ENCODE measurements at places on chromosomes 11 and 22. TPM values are rescaled to one million over a fixed set of nuclear protein-coding genes. Genes with fewer than 3 reads are reported as not detected.

- H3K36me3 ChIP-seq, result no peaks in the 10 kb centered on the region
- no peak for DNase-seq
Measured at GRCh38 chr22:33167998-33168790, 110.0 kb upstream of the SYN3 start.

DNA sequence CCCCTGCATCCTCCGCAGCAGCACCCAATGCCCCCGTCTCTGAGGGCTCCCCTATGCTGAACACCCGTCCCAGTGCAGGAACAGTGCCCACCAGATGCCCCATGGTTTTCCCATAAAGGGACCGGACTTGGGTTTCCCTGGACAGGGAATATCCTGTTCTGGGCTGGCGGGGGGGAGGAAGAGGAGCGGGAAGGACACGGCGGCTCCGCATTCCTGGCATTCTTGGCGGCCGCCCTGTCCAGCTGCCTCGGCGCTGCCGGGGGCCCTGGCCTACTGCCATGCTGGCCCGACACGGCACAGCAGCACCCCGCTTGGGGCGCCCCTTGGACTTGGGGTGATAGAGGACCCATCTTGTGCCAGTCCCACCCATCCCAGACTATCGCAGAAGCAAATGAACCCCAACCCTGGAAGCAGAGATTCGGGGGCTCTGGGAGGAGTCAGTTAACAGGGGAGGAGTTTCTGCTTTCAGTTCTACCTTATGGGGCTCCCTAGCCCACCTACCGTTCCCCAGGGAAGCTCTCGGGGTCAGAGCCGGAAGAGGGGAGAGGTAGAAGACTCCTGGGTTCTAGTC is 23.7 kb upstream of the CBX7 start:
- H3K27ac ChIP-seq, result peak overlapping the region; percentile 72
- DNase-seq, result no peak
- peaks cover 28% of the 10 kb centered on the region for H3K4me1 ChIP-seq
- H3K36me3 ChIP-seq, result no peaks in the 10 kb centered on the region

GRCh38 chr11:98703779-98704556 is 316.8 kb upstream of the CNTN5 start:
- DNase-seq, result no peak
- no peak overlapping the region for H3K27ac ChIP-seq

DNA sequence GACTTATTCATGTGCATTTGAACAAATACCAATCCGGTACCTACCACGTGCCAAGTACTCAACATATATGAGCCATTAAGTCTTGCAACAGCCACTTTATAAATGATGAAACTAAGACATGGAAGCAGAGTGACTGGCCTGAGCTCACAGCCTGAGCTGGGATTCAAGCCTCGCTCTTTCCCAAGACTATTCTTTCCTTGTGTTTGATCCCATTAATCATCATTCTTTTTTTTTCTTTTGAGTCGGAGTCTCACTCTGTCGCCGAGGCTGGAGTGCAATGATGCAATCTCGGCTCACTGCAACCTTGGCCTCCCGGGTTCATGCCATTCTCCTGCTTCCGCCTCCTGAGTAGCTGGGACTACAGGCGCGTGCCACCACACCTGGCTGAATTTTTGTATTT is 119.3 kb downstream of the ABTB2 start:
- DNase-seq, result no peak
- H3K36me3 ChIP-seq, result no peaks in the 10 kb centered on the region

The OR52E6 gene
- total RNA-seq, result not detected

DNA sequence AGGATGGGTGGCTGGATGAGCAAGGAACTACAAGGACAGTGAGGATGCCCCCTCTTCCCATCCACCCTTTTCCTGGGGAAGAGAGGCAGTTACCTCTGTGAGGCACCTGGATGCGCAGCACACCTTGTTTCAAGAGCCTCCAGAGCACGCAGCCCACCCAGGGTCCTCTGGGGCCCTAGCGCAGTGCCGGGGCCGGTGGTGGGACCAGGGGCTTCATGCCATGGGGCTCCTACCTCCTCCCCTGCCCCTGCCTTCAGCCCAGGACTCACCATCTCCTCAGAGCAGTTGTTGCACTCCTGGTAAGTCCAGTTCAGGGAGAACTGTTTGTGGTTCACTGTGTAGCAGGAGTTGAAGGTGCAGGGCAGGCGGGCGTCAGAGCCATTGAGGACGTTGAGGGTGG is 8.1 kb downstream of the SCN2B start:
- H3K4me1 ChIP-seq, result peaks cover 7% of the 10 kb centered on the region
- no peak overlapping the region for H3K4me3 ChIP-seq
- DNase-seq, result no peak
- no peaks in the 10 kb centered on the region for H3K27me3 ChIP-seq

- H3K27ac ChIP-seq, result no peak overlapping the region
- H3K4me1 ChIP-seq, result no peaks in the 10 kb centered on the region
- H3K27me3 ChIP-seq, result no peaks in the 10 kb centered on the region
- H3K4me3 ChIP-seq, result no peak overlapping the region
- H3K36me3 ChIP-seq, result no peaks in the 10 kb centered on the region
- no peak for DNase-seq
Measured at GRCh38 chr22:46935506-46936377, 173.3 kb downstream of the TBC1D22A start.

DNA sequence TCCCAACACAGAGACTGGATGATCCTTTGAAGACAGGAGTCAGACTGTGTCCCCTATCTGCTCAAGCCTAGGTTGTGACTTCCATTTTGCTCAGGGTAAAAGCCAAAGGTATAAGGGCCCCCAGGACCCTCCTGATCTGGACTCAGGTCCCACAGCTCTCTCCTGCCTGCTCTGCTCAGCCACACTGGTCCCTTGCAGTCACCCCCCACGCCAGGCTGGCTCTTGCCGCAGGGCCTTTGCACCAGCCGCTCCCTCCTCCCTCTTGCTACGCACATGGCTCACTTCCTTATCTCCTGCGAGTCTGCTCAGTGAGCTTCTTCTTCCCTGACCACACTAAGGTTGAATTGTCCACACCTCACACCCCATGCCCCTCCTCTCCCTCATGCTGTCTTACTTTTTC is 28.4 kb upstream of the CACNG2 start:
- no peaks in the 10 kb centered on the region for H3K4me1 ChIP-seq
- no peaks in the 10 kb centered on the region for H3K36me3 ChIP-seq
- no peak for DNase-seq
- H3K27ac ChIP-seq, result no peak overlapping the region

DNA sequence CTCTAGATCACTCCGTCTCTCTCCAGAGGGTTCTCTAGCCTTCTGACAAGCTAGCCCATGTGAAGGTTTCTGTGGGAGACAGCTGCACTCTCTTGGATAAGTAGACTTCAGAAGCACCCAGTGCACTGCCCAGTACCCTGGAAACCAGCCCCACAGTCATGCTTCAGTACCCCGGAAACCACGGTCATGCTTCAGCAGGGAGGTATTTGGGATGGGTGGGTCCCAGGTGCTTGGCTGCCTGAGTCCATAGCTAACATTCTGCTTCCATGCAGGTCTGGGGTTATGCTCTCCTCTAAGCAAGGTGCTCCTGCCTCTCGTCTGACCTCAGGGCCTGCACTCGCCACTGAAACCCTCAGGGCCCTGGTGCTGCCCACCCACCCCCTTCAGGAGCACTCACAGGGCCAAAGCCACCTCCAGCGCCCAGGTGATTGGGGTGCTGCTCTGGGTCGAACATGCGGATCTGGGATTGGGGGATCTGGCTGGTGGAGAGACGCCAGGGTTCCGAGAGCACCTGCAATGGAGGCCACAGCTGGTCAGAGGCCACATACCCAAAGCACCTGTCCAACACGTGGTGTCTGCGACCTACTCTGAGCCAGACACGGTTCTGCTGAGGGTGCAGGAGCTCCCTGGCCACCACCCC is 7.3 kb upstream of the SYCE3 start:
- no peaks in the 10 kb centered on the region for H3K36me3 ChIP-seq

- no peaks in the 10 kb centered on the region for H3K27me3 ChIP-seq
- DNase-seq, result no peak
- no peak overlapping the region for H3K27ac ChIP-seq
- H3K4me1 ChIP-seq, result peaks cover 5% of the 10 kb centered on the region
- no peaks in the 10 kb centered on the region for H3K36me3 ChIP-seq
Measured at GRCh38 chr11:64352099-64352994, 6.6 kb upstream of the RPS6KA4 start.

The LINC01488 gene
- not detected for total RNA-seq

DNA sequence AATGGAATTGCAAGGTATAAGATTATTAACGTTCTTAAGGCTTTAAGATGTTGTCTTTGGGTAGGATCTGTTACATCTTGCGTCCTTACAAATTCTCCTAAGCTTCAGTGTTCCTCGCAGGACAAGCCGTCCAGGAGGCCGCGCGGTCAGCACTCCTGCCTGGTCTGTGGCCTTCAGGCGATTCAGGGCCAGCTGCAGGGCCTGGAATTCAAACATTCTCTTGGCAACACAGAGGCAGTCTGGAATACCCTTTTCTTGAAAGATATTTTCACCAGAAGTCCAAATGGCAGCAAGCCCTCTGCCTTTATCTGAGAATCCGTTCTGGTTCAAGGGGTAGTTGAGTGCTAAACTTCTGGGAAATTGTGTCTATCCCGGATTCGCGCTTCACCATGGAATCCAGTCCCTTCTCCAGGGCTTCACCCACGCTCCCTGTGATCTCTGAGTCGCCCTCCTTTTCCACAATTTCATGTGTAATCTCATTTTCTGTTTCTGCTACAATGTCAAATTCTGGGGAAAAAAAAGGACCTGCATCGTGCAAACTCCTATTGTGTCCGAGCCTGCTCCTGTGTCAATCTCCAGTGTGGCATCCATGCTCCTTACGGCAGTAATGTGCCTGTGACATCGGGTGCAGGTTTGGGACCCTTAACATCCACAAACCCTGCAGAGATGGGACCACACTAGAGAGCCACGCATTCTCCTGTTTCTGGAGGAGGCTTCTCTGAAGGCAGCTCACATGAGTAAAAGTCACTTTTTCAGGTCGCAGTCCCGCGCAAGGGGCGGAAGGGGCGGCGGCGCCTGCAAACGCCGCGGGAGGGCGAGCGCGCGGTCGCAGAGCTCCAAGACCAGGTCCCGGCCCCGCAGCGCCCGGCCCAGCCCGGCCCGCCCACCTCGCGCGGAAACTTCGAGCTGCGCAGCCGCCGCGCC is 25.4 kb upstream of the SORL1 start:
- H3K4me1 ChIP-seq, result peaks cover 8% of the 10 kb centered on the region
- no peaks in the 10 kb centered on the region for H3K27me3 ChIP-seq
- no peaks in the 10 kb centered on the region for H3K36me3 ChIP-seq
- H3K4me3 ChIP-seq, result peak overlapping the region; percentile 67
- no peak overlapping the region for H3K27ac ChIP-seq

- no peaks in the 10 kb centered on the region for H3K27me3 ChIP-seq
- H3K27ac ChIP-seq, result no peak overlapping the region
- H3K4me1 ChIP-seq, result no peaks in the 10 kb centered on the region
- DNase-seq, result no peak
- no peaks in the 10 kb centered on the region for H3K36me3 ChIP-seq
- H3K4me3 ChIP-seq, result no peak overlapping the region
Measured at GRCh38 chr11:8584082-8584481, 9.9 kb downstream of the STK33 start.

DNA sequence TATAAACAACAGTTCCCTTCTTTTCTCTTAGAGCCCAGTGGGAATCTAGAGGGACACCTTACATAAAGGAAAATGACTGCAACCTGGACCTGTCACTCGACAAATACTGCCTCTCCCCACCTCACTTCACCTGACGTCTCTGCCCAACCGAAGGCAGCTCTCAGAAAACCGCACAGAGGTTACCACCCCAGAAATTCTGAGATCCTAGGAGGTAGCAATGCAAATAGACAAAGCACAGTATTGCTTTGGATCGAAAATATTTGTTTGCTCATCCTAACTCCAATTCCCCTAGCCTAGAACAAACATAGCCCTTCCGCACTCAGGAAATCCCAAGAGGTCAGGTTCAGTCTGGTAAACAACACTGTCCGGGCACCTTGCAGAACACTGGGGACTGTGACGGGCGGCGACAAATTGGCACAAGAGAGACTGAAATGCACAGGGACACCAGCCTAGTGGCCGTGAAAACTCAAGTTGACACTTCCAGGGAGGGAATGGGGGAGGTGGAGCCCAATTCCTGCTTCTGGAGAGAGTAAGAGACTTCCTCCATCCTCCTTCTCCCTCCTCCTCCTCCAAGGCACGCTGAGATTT is 420 bp upstream of the TRIM44 start:
- no peaks in the 10 kb centered on the region for H3K36me3 ChIP-seq
- H3K4me1 ChIP-seq, result peaks cover 26% of the 10 kb centered on the region
- H3K27ac ChIP-seq, result peak overlapping the region; percentile 88
- no peak for DNase-seq

DNA sequence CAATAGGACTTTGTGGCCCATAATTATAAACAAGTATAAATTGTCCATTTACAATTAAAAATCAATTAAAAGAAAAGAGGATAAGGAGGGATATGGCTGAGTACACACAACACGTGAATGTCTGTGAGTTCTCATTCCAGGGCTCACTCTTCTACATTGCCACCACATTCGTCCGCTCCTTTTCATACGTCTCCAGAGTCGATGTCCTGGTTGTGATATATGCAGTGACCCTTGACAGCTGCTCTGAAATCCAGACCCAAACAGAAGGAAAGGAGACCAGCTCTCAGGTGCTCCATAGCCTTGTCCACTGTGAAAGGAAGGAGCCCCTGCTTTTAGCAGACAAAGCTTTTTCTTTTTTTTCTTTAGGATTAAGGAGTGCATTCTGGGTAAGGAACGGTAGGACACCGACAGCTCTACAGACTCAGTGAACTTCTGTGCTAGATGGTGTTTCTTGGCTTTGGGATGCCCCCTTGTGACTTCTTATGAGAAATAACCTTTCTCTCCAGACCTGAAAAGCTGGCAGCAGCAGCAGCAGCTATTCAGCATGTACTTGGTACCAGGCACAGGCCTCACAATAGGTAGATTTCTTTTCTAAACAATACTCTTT is 19.7 kb upstream of the DNAJB13 start:
- H3K27ac ChIP-seq, result no peak overlapping the region
- no peaks in the 10 kb centered on the region for H3K4me1 ChIP-seq
- no peak overlapping the region for H3K4me3 ChIP-seq
- H3K36me3 ChIP-seq, result peaks cover 20% of the 10 kb centered on the region
- H3K27me3 ChIP-seq, result no peaks in the 10 kb centered on the region
- no peak for DNase-seq

The GSTT2B gene
- total RNA-seq, result 3.6 TPM

DNA sequence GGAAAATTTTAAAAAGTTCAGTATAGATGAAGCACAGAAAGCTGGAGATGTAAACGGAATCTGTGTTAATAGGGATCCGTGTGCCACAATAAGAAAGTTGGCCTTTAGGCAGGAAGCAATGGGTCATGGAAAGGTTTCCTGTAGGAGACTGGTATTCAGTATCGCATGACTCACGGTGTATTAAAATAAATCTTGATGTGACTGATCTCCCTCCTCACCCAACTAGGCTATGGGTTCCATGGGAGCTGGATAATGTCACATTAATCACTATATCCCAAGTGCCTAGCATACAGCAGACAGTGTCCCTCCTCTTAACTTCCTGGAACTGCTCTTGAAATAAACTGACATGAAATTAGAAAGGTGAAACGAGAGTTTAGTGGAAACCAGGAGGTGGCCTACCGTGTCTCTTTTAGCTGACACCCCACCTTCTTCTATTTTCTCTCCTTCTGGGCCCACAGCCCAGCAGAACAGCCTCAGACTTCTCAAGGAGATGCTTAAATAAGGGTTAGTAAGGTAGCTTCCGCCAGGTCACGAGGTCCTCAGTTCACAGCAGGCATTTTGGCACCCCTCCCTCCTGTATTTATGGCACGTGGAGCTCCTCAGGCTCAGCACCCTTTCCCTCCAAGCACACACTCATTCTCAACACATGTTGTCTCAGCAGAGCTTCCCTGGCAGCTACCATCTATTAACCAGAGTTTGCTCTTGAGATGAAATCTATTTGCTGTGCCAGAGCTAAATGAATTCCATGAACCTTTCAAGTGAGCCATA is 118.8 kb downstream of the NXPE2 start:
- H3K27me3 ChIP-seq, result no peaks in the 10 kb centered on the region
- no peak overlapping the region for H3K4me3 ChIP-seq
- no peaks in the 10 kb centered on the region for H3K4me1 ChIP-seq
- H3K36me3 ChIP-seq, result no peaks in the 10 kb centered on the region
- H3K27ac ChIP-seq, result peak overlapping the region; percentile 20
- no peak for DNase-seq
